Body of pancreas (tissue), 4 donors: ENCODE measurements at places on chromosomes 6 and 20. TPM values are rescaled to one million over a fixed set of nuclear protein-coding genes. Genes with fewer than 3 reads are reported as not detected.
A peak's percentile ranks its signal among the peaks of the same experiment; 100 is the strongest.

Gene SNX3
- 61.6 TPM for total RNA-seq

Gene OLIG3
- total RNA-seq, result not detected

Gene EEF1A2
- total RNA-seq, result 21.0 TPM

Gene HLA-DMA
- total RNA-seq, result 26.7 TPM

Gene PPIL6
- total RNA-seq, result 3.1 TPM

Gene RRBP1
- total RNA-seq, result 511 TPM

Gene SNAP91
- 1.3 TPM for total RNA-seq

Gene CALHM4
- not detected for total RNA-seq

Gene ZBP1
- 0.26 TPM for total RNA-seq

Gene BMP2
- 13.5 TPM for total RNA-seq

Gene FAM83C
- not detected for total RNA-seq

Gene SLC17A2
- not detected for total RNA-seq

Gene C20orf144
- total RNA-seq, result not detected

- no peak for DNase-seq
Measured at GRCh38 chr20:63117661-63118302, 98.1 kb downstream of the YTHDF1 start.

DNA sequence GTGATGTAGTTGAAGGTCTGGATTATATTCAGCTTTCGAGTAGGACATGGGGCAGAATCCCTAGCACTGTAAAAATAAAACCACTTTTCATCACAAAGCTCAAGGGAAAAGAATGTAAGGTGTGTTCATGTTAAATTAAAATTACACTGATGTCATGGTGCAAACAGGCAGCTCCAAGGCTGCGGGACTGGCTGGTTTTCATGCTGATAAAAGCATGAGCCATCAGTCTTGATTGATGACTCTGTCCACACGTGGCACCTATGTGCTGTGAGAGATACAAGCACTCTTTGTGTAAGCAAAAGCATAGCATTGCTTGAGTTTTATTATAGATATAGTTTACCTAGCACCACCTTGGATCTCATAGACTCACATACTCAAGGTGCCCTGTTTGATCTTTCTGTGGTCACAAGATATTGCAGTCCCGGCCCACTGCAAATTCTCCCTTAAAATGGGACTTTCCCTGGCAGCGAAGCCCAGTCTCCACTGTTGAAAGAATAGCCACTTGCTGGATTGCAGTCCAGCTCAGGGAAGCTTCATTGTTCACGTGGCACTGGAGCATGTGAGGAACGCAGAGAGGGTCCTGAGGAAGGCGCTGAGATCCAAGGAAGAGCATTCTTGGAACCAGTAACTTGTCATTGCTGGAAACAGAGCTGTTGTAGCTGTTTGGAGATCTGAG lies 90.6 kb downstream of the TIAM2 start:
- DNase-seq, result peak; percentile 81

DNA sequence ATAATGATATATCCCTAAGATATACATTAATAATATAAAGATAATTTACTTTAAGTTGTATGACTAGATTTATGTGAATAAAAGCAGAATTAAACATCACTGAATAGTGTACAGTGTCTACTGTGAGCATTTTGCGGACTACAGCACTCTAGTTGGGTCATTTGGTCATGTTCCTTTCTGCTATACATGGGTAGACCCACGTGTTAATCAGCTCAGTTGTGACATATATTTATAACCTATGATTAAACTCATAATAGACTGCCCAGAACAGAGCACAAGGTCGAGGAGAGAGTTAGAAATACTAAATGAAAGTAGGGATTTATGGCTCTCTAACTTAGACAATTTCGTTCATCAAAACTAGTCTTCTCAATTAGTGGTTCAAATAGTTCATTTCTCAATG lies 852.7 kb downstream of the EPHA7 start:
- no peak for DNase-seq

GRCh38 chr6:54801669-54802068 lies 44.9 kb upstream of the FAM83B start:
- DNase-seq, result no peak

GRCh38 chr6:15901141-15902115 lies 227.5 kb upstream of the MYLIP start:
- DNase-seq, result no peak

DNA sequence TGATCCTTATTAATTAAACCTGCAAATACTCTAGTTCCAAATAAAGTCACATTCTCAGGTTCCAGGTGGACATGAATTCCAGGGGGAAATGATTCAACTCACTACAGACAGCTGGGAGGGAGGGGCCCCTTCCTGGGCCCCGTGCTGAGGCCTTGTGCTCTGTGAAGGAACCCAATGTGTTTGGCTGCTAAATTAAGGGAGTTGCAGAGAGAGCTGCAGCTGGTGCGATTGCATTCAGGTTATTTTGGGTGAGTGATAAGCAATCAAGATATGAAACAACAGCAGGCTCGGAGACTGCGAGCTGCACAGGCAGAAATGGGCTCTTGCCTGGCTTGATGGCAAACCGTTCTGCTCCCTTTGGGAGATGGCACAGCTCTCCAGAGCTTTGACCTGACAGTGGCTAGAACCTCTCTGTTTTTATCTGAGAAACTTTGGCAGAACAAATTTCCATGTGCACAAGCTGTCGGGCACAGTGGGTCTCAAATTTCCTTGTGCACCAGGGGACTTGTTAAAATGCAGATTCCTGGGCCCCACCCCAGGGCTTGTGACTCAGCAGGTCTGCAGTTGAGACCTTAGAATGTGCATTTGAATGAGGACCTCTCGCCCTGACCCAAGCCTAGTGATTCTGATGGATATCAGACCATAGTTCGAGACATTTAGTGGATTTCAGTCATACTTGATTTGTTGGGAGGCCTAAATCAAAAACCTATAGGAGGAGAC lies 9.8 kb downstream of the MAPK13 start:
- no peak for DNase-seq

DNA sequence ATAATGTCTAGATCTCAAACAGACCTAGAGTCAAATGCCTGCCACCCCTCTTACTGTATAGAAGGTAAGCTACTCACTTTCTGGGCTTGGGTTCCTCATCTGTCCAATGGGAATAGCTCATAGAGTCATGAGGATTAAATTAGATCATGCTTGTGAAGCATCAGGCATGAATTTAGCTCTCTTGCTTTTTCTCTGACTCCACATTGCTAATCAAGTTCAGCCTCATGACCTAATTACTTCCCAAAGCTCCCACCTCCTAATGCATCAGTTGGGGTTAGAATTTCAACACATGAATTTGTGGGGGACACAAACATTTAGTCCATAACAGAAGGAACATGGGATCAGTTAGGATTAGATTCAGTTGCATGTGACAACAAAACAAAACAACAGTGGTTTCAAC lies 4.6 kb upstream of the DDX27 start:
- DNase-seq, result no peak

GRCh38 chr6:42451333-42452170 lies at the start of gene TRERF1:
TSS of gene TRERF1 (minus strand) at chr6:42451926. CDS start at chr6:42269590, 182,336 bp downstream.
- peak; percentile 42 for DNase-seq

GRCh38 chr6:159633196-159633595 lies 59.8 kb downstream of the SOD2 start:
- no peak for DNase-seq

DNA sequence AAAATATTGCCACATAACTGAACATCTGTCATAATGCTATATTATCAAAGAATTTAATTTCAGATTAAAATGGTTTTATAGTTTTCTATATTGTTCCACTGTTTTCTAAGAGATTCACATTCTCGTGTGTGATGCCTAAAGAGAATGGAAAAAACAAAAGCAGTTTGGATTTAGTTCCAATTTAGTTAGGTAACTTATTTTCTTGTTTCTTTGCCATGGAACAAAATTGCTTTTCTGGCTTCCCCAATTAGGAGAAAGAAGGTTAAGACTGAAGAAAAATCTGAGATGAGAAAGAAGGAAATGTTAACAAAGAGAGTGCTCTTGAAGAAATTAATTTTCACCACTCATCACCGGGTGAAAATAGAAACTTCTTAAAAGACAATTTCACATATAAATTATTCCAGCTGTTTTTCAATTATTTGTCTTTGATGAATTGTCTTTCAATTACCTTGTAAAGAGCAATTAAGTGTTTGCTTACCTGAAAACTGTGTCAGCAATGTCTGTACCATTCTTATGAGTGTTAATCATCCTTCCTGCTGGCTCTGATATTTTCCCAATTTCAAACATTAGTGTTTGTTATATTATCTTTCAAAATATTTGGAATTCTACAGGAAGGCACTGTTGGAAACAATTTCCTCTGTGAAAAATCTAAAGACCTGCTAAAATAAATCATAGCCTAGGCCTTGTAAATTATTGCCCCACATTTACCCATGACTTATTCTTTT lies 19.5 kb downstream of the PHACTR2 start:
- no peak for DNase-seq

- no peak for DNase-seq
Measured at GRCh38 chr6:51648236-51648635, 439.2 kb downstream of the PKHD1 start.

GRCh38 chr6:128694303-128695009 lies 174.1 kb upstream of the PTPRK start:
- DNase-seq, result no peak

GRCh38 chr6:34671367-34671766 lies 25.2 kb downstream of the ILRUN start:
- DNase-seq, result no peak

GRCh38 chr20:41469868-41470267 lies 103.2 kb upstream of the EMILIN3 start:
- DNase-seq, result no peak

- DNase-seq, result no peak
Measured at GRCh38 chr20:19786311-19786710, 28.3 kb downstream of the RIN2 start.

DNA sequence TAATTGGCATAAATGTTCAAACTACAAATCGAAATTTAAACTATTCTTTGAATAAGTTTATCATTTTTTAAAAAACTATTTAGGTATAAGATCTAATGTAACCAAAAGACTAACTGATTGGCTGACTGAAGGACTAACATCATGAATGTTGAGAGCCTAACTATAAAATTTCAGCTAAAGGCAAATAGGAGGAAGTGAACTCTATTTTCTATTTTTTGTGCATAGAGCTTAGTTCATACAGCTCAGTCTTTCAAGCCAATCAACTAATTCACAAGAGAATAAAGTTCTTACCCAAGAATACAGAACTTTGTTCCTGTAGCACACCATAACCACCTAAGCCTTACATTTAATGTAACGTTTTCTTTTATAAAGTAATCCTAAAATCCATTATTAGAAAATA lies 46.3 kb upstream of the STXBP5 start:
- DNase-seq, result no peak

GRCh38 chr20:49433333-49433732 lies 49.1 kb downstream of the KCNB1 start:
- DNase-seq, result no peak

DNA sequence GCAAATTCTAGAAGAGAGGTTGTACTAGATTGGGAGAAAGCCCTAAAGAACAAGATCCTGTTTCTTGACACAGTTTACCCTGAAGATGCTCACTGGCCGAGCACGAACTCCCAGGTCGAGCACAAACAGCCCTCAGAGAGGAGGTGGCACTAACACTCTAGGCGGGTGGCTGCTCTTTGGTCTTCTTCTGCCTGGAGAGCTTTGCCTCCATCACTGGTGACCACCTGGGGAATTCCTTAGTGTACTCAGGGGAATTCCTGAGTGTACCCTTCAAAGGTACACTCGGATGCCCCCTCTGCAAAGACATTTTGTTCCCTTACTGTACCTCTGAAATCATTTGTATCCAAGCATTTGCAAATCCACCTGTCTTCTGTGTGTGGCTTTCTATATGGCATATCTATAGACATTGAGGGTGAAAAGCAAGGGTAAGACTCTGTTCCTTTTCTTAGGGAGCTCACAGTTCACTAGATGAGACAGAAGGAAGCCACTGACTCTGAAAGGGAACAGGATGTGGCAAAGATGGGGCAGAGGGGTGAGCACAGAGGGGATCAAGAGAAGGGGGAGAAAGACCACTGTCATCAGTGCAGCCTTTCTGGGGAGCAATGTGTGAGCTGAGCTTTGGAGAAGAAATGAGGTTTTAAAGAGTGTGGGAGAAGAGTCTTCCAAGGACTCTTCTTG lies 169.8 kb upstream of the PROKR2 start:
- DNase-seq, result no peak

GRCh38 chr6:134637847-134638437 lies 312.0 kb downstream of the ALDH8A1 start:
- DNase-seq, result no peak

GRCh38 chr20:11564491-11564890 lies 353.2 kb upstream of the BTBD3 start:
- DNase-seq, result no peak

- DNase-seq, result no peak
Measured at GRCh38 chr20:18645196-18645745, 57.4 kb downstream of the DTD1 start.
